T-helper 2 cell (primary cell): ENCODE measurements at places on chromosomes 6 and 20.

DNA sequence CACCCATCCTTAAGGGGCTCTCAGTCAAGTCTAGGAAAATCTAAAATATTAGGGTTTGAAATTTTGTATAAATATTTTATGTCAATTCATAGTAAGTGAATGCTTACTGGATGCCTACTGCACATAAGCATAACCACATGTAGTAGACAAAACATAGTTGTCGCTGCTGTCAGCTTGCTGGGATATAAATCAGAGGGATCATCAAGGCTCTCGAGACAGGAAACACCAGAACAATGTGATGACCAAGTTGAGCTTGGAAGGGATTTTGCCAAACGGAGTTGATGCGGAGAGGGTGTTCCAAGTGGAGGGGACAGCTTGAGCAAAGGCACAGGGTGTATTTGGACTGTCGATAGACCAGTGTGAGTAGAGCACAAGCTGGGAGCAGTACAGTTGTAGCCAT, 105.8 kb upstream of the SUPT3H start:
- no peak for DNase-seq

- DNase-seq = peak; percentile 32
Observed at GRCh38 chr20:58839474-58839874, 11.2 kb downstream of the GNAS-AS1 start.

- no peak for DNase-seq
Observed at GRCh38 chr6:94350833-94351232, 931.5 kb upstream of the EPHA7 start.

DNA sequence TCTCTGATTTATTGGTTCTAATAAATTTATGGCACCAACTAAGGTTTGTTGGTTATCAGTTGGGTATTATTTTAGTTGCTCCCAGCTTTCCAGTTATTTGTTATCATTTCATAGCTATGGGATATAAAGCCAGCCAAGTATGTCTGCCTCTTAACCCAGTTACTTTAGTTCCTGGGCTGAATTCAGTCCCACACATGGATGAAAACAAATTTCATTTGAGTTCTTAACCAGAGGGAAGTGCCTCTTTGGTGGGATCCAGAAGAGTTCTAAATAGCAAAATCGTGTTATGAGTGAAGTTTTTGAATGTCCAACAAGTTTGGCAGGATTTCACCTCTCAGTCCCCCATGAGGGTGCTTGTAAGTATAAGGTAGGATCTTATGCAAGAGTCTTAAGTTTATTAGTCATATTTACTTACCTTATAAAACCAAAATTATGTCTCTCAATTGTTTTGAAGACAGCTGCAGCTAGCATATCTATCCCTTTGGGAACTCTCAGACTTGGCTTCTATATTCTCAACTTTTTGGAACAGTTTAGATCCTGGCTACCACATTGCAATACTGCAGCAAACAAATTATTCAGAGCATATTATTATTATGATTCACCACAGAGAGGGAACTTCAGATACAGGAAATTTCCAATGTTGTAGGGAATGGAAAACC, 683.6 kb downstream of the BCKDHB start:
- DNase-seq = no peak

DNA sequence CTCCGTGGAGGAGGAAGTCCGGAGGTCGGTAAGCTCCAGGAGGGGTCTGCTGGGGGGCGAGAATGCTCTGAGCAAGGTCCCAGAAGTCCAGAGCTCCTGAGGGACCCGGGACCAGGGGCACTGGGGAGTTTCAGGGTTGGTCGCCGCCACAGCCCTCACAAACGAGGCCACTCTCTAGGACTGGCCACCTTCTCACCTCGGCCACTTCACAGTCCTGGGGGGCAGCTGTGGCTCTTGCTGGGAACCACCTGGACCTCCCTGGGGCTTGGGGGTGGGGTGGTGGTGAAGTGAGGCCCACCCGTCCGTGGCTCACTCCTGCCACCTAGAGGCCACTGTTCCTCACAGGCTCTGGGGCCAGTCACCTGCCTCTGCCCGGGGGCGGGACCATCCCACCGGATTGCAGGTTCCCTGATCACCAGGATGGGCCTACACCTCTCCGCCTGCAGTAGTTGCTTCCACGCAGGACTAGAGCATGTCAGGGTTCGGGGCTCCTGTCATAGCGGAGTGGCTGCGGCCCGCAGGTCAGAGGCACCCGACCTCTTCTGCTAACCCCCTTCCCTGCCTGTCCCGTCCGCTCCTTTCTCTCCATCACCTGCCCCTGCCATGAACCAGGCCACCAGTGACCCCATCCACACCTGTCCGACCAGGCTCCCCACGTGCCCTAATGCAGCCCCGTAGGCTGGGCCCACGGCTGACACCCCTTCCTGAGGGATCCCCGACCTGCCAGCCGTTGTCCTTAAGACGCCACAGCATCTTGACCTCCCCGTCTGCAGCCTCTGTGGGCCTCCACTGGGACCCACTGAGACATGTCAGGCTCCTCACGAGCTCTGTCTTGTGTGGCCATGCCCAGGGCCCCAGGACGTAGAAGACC, 5.1 kb upstream of the TCEA2 start:
- DNase-seq = peak; percentile 69
